ENCODE measurements at places on chromosomes 5 and 9.

GRCh38 chr9:26786564-26786963 is 106.0 kb downstream of the CAAP1 start:
- no peak for DNase-seq

- DNase-seq: no peak
Observed at GRCh38 chr9:36834736-36835135, 199.3 kb downstream of the PAX5 start.

DNA sequence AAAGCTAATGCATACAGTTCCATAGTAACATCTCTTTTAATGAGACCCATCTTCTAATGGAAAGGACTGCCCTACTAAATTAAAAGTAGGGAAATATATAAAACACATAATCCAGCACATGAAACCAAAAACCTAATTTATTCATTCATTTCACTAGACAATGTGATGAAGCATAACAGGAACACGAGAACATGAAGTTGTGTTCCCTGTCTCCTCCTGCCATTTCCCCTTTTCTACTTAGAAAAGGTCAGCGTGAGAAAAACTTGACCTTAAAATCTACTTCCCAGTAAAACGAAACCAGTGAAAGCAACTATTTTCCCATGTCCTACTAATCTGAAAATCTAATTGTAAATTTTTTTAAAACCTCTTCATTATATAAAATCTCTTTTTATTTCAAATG is 847.5 kb downstream of the TLE1 start:
- peak; percentile 34 for DNase-seq

GRCh38 chr5:132999246-132999645 is 27.1 kb downstream of the ZCCHC10 start:
- DNase-seq: no peak

DNA sequence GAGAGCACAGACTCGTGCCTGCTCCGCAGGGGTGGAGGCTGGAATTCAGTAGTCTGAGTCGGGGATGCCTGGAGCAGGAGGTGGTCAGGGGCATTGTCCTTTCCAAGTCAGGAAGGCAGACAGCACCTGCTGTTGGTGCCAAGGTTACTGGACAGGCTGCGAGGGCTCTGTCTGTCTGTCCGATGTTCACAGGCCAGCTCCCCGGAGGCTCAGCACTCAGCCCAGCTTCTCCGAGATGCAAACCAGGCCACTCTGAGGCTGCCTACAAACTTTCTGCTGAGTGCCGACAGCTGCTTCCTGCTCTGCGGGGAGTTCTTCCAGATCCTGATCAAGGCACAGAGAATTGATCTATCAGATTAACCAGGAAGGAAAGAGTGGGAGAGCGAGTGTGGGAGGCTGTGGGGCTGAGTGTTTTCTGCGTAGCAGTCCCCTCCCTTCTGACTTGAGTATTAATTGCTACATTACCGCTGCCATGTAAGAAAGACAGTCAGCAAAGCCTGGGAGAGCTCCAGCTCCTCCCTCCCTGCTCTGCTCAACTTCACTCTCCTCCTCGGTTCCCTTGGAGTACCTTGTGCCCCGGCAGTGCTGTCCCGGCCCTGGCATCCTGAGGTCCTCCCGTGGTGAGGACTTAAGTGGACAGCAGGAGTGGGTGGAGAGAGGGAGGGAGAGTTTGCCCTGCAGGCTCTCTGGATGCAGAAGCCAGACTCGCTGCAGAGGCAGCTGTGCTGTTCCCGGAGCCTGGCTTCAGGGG is 36.0 kb downstream of the KCNMB1 start:
- DNase-seq: no peak

- no peak for DNase-seq
Observed at GRCh38 chr5:13930541-13931171, 13.8 kb downstream of the DNAH5 start.

GRCh38 chr5:113161806-113162205 is 185.2 kb downstream of the DCP2 start:
- DNase-seq: no peak

GRCh38 chr5:35799753-35800152 is 56.9 kb upstream of the IL7R start:
- DNase-seq: no peak

DNA sequence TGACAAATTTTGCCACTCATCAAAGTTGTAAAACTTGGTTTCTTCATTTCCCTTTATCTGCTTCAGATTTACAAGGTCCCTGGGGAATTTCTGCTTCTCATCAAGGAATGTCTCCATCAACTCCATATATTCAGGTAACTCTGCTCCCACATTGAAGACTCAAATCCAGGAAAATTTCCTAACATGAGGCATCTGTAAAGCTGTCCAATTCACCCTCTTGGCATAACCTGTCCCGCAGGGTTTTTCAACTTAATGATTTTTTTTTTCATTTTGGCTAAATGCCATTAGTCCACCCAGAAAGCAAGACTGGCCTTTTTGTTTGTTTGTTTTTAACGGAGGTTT is 50.2 kb upstream of the SLC30A5 start:
- peak; percentile 49 for DNase-seq

DNA sequence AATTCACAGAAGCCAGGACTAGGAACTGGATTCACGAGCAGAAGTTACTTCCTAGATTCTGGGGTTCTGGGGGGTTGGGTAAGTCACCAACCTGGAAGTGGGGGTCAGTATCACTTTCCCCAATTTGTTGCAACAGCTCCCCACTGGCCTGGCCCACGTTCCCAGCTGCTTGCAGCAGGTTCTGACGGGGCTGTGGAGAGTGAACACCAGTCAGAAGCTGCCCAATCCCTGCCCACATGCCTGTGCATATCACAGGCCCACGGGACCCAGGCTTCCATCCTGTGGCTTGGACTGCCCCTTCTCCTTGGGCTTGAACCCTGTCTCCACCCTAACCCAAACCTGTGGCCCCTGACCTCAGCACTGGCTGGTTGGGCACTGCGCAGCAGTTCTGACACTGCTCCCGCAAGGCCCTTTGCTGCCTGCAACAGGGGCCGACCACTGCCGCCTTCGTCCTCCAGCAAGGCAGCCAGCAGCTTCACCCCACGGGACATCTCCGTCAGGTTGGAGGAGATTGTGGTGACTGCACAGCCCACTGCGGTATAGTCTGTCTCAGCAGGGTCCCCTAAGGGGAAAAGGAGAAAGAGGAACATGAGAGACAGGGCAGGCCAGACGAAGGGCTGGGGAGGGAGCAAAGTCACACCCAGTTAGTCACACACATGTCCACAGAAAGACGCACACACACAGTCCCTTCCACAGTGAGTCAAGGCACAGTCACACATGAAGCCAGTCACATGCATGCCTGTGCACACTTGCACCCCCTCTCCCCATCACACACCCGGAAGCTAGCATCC is 13.1 kb downstream of the TLN1 start:
- DNase-seq: no peak

GRCh38 chr5:143201589-143201988 is 201.9 kb downstream of the NR3C1 start:
- peak; percentile 80 for DNase-seq

- DNase-seq: no peak
Observed at GRCh38 chr9:24293386-24293785, 252.3 kb downstream of the IZUMO3 start.

DNA sequence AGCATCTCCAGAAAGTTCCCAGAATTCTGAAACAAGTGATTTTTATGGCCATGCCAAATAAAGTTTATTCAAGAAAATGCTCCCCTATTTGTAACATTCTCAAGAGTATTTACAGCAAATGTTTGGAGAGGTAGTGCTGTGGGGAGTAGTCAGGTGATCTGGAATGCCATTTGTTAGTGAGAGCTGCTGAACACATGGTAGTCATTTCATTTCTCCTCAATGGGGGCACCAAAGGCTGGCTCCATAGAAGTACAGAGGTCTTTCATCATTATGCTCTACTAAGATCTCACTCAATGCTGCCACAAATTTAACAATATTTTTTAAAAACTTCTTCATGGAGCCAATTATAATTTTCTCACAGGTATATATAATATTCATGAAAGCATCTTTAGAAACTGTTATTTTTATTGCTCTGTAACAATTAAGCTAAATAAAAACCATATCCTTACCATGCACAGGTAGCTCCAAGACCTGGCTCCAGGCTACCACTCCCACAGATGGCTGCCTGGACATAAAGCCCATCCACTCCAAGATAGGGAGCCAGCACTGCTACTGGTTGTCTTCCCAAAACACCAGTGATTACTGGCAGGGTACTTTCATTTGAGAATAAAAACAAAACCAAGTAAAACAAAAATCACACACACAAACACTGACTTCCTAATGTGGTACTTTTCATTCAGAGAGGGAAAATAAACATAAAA is 200.8 kb downstream of the PLK2 start:
- no peak for DNase-seq

- DNase-seq: peak; percentile 25
Observed at GRCh38 chr9:5976674-5977397, 38.6 kb downstream of the RANBP6 start.

GRCh38 chr5:90421136-90421535 is 11.6 kb upstream of the CETN3 start:
- DNase-seq: no peak

GRCh38 chr9:97740848-97741821 is 44.0 kb upstream of the XPA start:
- peak; percentile 55 for DNase-seq

GRCh38 chr9:136544548-136544963 is 1.3 kb downstream of the NOTCH1 start:
- DNase-seq: peak; percentile 39

GRCh38 chr9:3455717-3456116 is 70.1 kb downstream of the RFX3 start:
- no peak for DNase-seq

- peak; percentile 30 for DNase-seq
Observed at GRCh38 chr5:33129309-33129708, 311.5 kb upstream of the TARS1 start.

GRCh38 chr5:107876261-107876660 is 205.5 kb upstream of the EFNA5 start:
- peak; percentile 20 for DNase-seq

- DNase-seq: no peak
Observed at GRCh38 chr5:30413540-30413939, 779.9 kb upstream of the CDH6 start.

DNA sequence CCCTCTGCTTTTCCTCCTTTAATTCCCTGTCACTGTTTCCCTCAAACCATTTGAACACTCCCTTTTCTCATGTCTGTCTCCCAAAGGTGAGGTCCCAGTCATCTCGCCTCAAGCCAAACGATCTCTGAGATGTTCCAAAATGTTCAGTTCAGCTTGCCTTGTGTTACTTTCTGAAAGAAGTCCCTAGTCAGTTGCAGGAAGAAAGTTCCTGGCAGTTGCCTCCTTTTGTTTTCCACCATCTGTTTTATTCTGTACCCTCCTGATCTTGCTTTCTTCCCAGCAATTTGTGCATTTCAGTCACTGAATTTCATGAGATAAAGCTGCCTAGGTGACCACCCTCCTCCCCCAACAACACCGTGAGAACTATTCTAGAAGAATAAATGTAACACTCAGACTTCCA is 277.5 kb downstream of the EPB41L4A start:
- no peak for DNase-seq

- DNase-seq: no peak
Observed at GRCh38 chr5:66348387-66349125, 204.5 kb downstream of the SREK1 start.

Data from fibroblast of villous mesenchyme (primary cell).